Activated naive CD4-positive, alpha-beta T cell treated with Interleukin-2 at 50 U/mL for 16 hours (primary cell): ENCODE measurements at places on chromosomes 16 and 17.
A peak's percentile ranks its signal among the peaks of the same experiment; 100 is the strongest.

DNA sequence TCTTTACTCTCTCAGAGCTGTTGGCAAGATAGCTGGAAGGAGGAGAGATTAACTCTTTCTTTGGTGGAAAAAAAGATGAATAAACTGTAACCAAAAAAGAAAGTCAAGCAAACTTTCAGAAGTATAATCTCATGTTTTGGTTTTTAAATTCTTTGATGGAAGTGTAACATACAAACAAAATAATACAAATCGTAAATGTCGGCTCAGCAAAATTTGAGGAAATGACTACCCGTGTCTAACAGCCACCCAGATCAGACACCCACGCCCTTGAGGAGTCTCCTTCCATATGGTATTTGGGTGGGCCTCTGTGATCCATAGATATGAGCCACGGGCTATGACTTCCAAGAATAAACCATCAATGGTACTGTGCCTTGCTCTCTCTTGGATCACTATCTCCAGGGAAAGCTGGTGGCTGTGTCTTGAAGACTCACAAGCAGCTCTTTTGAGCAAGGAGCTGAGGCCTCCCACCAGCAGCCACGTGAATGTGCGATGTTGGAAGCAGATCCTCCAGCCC lies 9.6 kb upstream of the CD300C start:
- no peak for DNase-seq

- DNase-seq: no peak
These were observed 80.4 kb downstream of the C16orf78 start for GRCh38 chr16:49453983-49454382.

- DNase-seq: no peak
These were observed 1.3 kb downstream of the PFN1 start for GRCh38 chr17:4947010-4947410.

DNA sequence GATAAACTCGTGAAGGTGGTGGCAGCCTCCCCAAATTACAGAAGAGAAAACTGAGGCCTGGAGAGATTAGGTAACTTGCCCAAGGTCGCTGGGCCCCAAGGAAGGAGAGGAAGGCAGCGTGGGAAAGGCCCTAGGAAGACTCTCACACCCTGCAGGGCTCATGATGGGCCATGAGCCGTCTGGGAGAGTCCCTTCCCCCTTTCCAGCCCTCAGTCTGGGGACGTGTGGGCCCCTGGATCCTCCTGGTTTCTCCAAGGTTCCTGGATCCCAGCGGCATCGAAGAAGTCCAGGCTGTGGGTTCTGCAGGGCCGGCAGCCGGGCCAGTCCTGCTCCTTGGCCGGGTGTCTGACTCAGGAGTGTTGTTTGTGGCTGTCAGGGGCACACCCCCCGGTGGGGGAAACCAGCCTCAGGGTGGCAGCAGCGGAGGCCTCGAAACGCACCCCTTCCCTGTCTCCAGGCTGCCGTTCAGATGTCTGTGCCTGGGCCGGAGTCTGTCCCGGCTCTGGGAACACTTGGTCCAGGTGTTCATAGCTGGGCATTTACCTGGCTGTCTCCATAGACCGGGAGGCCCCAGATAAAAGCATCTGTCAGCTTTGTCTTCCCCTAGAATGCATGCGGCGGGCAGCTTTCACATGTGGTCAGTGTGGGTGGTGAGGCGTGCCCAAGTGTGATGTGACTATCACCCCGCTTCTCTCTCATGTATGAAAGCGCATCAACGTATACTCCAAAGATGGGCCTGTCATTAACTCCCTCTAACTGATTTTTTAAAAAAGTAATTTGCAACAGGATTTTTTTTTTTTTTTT lies 3.7 kb upstream of the RAP1GAP2 start:
- peak; percentile 75 for DNase-seq

- no peak for DNase-seq
These were observed 6.7 kb downstream of the CCL2 start for GRCh38 chr17:34261568-34262337.

DNA sequence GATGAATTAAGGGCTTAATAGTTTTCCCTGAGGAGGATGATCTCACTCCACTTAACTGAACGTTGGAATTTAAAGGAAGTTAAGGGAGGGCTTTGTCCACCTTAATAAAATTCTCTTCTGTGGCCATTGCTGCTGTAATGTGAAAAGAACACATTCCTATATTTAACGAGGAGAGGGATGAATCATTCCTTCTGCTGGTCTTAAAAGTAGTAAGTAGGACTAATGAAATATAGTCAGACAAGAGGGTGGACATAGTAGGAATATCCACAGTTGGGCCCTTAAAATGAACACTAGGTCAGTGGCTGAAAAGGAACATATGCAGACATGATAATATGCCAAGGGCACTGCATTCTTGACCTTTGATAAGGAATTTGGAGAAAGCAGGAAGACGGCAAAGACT lies 405.6 kb downstream of the PMP22 start:
- DNase-seq: no peak

DNA sequence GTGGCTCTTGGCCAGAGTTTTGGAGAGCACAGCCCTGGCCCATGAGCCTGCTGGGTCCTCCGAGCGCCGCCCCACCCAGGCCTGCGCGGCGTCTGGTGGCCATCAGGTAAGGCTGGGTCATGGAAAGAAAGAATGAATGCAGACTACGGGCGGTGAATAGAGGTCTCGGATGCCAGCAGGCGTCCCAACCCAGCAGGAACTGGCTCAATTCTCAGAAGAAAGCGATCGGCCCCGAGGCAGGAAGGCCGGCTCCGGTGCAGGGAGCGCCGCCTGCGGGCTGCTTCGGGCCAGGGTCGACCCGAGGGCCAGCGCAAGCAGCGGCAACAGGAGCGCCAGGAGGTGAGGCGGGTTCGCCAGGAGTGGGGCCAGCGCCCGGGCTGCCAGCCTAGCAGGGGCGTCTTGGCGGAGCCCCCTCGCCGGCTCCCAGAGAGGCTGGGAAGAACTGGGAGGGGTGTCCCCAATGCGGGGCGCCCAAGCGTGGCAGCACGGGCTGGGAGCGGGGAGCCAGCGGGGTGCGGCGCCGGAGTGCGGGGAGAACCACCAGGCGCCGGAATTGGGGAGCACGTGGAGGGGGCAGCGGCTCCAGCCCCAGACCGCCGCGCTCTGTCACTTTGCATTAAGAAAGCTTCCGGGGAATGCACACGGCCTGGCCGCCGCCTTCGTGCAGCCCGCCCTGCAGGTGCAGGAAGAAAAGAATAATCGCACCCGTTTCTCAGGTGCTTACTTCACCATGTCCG lies 7.1 kb upstream of the TMC5 start:
- peak; percentile 2 for DNase-seq
